ENCODE measurements at places on chromosomes 2 and 18.

DNA sequence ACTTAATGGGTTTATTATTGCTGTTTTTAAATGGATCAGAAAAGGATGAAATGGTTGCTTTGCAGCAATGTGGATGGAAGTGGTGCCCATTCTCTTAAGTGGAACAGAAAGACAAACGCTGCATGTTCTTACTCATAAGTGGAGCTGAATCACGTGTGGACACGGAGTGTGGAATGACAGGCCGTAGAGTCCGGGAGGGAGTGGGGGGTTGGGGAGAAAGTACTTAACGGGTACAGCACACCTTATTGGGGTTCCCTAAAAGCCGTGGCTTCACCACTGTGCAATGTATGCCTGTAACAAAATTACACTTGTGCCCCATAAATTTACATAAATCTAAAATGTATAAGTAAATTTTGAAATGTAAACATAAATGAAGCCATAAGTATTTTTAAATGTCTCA lies 64.0 kb upstream of the CTDP1 start:
- no peak for DNase-seq

GRCh38 chr2:229910147-229910831 lies 11.5 kb downstream of the TRIP12 start:
- no peak for DNase-seq

- DNase-seq, result no peak
These were observed 19.4 kb downstream of the SFTPB start for GRCh38 chr2:85648619-85649018.

DNA sequence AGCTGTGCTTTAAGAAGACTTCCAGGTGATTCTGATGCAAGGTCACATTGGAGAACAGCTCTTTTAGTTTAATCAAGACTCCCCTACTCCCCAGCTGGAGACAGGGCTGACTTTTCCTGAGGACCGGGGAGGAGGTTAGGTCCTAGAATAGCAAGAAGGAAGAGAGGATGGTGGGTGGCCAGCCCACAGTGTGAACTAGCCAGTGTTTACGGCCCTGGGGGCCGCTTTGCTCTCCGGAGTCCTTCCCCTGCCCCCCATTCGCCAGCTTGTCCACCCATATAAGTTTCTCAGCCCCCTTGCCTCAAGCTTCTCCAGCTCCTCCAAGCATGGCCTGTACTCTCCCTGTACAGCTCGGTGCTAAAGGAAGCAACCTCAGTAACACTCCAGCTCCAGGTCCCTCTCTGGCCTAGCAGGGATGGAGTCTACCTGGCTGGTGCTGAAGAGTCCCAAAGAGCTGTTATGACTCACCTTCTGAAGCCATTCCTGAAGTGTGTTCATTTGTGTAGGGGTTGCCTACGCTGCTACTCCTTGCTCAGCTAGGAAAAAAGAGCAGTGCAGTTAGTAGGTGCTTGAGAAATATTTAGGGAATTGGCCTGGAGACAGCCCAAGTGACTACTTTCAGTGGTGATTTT lies 7.9 kb downstream of the INPP4A start:
- DNase-seq, result no peak

DNA sequence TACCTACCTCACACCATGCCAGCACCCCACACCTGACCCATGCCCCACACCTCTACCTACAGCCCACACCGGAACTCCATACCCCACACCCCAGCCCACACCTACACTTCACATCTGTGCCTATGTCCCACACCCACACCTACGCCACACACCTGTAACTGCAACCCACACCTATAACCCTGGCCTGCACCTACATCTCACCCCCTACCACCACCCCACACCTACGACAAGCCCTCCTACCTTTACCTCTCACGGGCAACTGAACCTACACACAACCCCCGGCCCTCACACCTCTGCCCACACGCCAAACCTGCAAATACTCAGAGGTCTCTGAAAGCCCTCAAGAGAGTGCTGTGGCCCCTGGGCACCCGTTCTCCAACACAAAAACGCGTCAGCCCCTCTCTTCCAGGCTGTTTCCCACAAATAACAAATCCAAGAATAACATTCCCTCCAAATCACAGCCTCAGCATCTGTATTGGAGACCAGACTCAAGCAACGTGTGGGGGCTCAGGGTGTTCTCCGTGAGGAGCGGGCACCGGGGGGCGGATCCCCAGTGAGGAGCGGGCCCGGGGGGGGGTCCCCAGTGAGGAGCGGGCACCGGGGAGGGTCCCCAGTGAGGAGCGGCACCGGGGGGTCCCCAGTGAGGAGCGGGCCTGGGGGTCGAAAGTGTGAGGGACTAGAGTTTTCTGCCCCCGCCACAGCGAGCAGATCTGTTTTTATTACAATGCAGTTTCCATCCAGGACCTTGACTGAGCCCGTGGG lies 33.4 kb downstream of the SLC66A2 start:
- DNase-seq, result no peak

DNA sequence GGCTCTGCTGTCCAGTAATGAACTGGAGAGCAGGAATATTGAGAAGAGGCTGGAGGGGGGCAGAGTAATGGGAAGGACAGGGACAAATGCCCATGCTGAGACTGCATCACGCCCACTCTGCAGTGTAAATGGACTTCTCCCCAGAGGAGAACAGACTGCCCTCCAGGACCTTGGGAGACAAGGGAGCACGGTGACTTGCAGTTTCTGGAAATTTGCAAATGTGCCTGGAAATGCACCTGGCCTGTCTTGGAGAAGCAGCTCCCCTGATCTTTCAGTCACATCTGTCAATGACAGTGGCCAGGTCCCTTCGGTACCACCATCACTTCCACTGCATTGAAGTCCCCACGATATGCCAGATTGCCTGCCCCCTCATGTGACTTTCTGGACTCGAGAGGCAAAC lies 178.7 kb upstream of the SH3BP4 start:
- DNase-seq, result no peak

DNA sequence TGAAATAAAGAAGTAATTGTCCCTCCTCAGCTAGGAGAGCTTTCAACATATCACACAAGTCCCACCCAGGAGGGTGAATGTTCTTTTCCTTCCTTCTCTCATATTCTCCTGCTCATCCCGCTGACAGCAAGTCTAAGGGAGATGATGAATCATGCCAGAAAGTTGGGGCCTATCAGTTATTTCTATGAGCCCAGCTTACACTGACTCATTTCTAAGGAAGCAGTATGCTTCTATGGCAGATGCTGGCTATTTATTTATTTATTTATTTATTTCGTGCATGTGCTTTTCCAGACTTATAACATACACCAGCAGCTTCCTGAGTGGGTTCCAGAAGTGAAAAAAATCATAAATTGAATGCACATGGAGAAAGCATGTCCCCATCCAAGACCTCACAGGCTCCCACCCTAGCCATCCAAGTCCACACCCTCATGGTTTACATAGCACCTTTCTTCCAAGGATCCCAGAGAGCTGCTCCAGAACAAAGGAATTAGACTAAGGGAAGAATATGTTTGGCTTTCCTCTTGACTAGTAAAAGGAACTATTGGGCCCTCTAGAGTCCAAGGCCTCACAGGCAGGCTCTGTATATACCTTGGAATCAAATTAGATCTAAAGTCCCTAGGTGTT lies 1074.2 kb upstream of the ZEB2 start:
- no peak for DNase-seq

DNA sequence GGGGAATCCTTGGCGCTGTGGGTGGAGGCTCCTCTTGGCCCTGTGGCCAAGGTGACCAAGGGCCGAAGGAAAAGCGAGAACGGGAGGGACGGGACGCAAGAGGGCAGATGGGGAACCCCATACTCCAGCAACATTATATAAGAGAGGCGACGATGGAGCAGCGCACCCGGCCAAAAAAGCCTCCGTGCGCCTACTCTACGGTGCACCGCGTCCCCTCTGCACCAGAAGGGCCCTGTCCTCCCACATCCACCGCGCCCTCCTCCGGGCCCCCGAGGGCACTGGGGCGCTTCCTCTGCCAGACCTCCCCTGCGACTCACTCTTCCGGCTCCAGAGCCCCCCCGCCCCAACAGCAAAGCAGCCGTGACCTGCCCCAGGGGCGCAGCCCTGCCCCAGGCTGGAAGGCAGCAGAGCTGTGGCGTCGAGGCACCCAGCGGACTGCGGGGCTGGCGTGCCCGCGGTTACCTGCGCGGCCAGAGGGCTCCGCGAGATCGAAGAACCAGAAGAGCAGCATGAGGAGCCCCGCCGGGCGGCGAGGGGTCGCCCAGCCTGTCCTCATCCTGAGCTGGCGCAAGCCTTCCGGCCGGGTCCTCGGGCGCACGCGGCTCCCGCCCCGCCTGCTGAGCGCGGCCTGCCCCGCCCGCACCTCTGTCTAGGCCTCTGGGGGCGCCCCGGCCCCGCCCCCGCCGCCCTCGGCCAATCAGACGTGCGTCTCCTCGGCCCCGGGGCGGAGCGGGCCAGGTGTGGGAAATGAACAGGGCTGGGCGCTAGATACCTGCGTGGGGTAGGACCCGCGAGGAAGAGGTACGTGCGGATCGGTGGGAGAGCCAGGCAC lies 106.3 kb upstream of the CD302 start:
- no peak for DNase-seq

GRCh38 chr2:67384123-67384822 lies 12.9 kb upstream of the ETAA1 start:
- no peak for DNase-seq

DNA sequence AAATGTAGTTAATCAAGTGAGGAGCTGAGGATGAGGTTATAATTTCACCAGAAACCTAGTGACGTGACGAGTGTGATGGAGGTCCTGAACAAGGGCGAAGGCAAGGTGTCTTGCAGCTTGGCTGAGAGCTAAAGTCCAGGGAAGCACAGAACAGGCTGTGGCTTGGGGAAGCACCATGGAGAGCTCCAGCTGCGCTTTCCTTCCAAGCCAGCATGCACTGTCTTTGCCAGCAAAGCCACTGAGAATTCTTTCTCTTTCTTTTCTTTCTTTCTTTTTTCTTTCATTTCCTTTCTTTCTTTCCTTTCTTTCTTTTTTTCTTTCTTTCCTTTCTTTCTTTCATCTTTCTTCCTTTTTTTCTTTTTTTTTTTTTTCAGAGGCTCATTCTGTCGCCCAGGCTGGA lies 239.3 kb downstream of the FBXO15 start:
- no peak for DNase-seq

DNA sequence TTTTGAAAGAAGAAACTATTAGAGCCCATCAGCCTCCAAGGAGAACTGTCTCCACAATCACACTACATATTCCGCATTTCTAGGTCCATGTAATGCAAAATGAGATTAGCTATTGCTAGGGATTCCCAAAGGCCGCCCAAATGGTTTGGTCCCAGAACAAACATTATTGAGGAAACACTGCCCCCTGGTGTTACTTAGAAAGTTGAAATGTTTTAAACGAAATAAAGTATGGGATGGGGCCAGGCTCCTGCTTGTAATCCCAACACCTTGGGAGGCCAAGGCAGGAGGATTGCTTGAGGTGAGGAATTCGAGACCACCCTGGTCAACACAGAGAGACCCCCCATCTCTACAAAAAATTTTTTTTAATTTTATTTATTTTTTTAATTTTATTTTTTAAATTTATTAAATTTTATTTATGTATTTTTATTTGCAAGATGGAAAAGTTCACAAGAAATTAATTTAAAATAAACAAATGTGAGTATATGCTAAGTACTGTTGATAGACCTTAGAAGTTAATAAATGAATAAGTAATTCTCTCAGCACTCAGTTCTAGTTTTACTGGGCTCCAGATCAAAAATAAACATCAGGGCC lies 5.5 kb downstream of the NHEJ1 start:
- DNase-seq, result peak; percentile 42

DNA sequence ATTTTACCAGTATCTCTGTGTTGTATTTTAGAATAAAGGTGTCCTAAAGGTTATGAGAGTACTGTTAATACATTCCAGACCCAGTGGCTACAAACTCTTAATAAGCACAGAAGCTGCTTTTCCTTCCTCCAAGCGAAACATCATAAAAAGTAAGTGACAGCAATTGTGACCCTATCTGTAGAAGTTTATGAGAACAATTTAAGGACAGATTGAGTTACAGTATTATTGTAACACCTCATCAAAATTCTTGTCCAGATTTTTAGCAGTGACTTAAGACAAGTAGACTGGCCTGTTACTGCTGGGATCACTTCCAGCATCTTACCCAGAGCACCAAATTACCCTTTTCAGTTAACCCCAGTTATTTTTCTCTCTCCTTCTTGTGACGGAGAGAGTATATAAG lies 154.6 kb downstream of the ERBB4 start:
- no peak for DNase-seq

DNA sequence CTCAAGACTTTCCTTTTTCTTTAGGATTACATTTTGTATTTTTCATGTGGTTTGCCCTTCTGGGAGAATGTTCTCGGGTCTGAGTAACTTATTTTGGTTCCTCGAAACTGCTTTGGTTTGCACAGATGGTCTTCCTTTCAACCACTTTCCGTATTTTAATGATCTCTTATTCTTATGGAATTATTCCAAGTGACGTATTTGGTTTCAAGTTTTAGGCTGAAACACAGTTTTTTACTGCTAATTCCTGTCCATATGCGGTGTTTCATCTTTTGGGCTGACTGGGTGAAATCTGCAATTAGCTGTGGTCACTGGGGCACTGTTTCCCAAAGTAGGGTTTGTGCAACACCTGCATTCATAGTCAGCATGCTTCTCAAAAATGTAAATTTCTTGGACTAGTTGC lies 122.7 kb downstream of the CAPN13 start:
- no peak for DNase-seq

DNA sequence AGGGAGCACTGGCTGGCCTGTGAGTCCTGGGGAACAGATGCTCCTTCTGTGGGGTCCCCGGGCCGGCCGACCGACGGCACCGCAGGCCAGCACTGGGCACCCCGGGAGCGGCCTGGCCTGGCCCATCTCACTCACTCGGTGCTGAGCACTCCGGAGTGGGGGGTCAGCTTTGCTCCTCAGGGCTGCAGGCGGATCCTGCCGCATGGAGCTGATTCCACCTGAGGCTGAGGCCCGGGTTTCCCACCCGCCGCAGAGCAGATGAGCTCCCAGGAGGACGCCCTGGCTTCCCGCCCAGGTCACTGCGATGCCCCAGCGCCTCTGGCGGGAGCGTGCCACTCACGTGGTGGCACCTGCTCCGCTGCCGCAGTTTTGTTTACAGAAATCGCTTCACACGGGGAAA lies 418.6 kb downstream of the GALR1 start:
- DNase-seq, result no peak

DNA sequence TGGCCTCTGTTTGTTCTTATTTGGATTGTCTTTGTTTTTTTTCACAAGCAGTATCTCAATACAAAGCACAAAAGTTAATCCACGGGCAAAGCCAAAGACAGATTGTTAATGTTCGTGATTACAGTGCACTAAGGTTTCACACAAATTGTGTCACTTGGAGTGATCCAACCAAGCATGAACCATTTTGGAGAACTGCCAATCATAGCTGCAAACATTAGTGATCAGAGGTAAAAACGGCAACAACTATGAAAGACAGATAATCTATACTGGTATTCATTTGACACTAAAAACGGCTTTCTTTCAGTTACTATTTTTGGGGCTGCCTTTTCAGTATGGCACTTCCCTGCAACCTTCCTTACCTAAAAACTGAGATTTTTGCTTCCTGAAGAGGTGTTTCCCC lies 213.1 kb upstream of the GULP1 start:
- DNase-seq, result no peak

GRCh38 chr2:218569661-218570500 lies 1.2 kb downstream of the CNOT9 start:
- DNase-seq, result no peak

All from D721Med (cell line).